ENCODE measurements at places on chromosomes 1 and 21. TPM values are rescaled to one million over a fixed set of nuclear protein-coding genes. Genes with fewer than 3 reads are reported as not detected.

Gene EPHX1
- 17.5 TPM for total RNA-seq

Gene HSD3B1
- 0.53 TPM for total RNA-seq

Gene SYT2
- total RNA-seq: 0.04 TPM

Gene DEDD
- 16.8 TPM for total RNA-seq

Gene USP33
- total RNA-seq: 47.2 TPM

Gene HSD17B7
- 7.8 TPM for total RNA-seq

Gene CYYR1
- 7.6 TPM for total RNA-seq

Gene CD160
- total RNA-seq: 0.09 TPM

Gene DPT
- 97.8 TPM for total RNA-seq

Gene CALML6
- total RNA-seq: 162 TPM

Gene GUCA2B
- total RNA-seq: not detected

Gene TFAP2E
- total RNA-seq: 0.40 TPM

Gene PLEKHN1
- total RNA-seq: not detected

Gene RPS6KC1
- 25.1 TPM for total RNA-seq

Gene MIXL1
- total RNA-seq: 0.27 TPM

Gene CAMK1G
- 0.04 TPM for total RNA-seq

Gene MTF1
- 2.4 TPM for total RNA-seq

Gene RNF186
- not detected for total RNA-seq

Gene ATP1A2
- 55.0 TPM for total RNA-seq

Gene ZDHHC18
- 8.4 TPM for total RNA-seq

Gene ROR1
- total RNA-seq: 10.5 TPM

Gene SELL
- 0.84 TPM for total RNA-seq

Gene ETV3L
- not detected for total RNA-seq

Gene ARHGEF16
- 0.40 TPM for total RNA-seq

Gene PAX7
- 34.0 TPM for total RNA-seq

Gene GNAT2
- 0.13 TPM for total RNA-seq

Gene PRAMEF8
- total RNA-seq: not detected

Gene TNFRSF1B
- total RNA-seq: 8.8 TPM

Gene LINGO4
- total RNA-seq: 0.22 TPM

Gene S100A16
- total RNA-seq: 45.4 TPM

Gene USF1
- 46.9 TPM for total RNA-seq

Gene ST6GALNAC5
- 2.8 TPM for total RNA-seq

Gene CRP
- not detected for total RNA-seq

Measured in muscle of leg (tissue), 16 donors.